ENCODE measurements at places on chromosomes 12 and 14.

DNA sequence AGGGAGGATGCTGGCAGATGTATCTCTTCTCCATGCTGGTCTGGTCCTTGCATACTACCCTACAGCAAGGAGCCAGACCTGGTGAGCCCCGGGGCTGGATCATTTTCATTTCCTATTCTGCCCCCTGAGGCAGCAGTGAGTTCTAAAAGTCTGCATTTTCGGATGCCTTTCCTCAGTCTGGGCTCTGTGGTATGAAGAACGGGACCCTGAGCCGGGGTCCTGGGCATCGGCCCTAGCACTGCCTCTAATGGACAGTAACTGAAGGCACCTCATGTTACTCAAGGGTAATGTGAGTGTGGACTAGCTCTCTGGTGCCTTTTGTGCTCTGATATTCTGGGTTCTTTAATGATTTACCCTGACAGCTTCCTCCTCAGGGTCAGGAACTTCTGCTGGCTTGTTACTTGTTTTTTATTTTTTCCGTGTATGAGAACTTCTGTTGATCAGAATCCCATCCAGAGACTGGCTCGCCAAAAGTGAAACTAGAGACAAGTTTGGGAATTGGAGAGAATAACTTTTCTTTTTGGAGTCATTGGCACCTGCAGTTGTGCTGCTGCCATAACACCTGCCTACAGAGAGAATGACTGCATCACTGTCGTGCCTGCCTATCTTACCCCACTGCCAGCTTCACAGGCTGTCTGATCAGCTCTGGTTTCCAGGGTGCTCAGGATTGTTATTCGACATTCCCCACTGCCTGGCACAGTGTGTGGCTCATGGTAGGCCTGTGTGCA lies 62.3 kb downstream of the SUSD6 start:
- DNase-seq, result no peak

GRCh38 chr12:95077341-95077740 lies 3.9 kb upstream of the NR2C1 start:
- DNase-seq, result no peak

DNA sequence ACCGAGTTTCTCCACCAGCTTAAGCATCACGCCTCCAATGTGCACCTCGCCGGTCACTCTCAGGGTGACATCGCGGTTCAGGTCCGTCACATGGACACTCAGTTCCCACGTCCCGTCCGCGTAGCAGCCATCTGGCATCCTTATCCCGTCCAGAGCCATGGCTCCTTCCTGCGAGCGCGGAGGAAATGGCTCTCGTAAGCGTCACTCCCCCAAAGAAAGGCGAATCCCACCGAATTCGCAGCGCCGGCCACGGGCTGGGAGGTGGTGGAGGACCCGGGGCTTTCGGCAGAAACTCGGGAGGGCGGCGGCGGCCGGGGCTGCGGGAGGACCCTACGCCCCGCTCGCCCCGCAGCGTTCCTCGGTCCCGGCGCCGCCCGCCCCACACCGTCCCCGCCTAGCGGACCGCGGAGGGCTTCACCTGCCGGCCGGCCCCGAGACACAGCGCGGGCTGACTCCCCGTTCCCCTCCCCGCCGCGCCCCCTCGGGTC lies 396 bp downstream of the FERMT2 start:
- DNase-seq, result peak; percentile 50

DNA sequence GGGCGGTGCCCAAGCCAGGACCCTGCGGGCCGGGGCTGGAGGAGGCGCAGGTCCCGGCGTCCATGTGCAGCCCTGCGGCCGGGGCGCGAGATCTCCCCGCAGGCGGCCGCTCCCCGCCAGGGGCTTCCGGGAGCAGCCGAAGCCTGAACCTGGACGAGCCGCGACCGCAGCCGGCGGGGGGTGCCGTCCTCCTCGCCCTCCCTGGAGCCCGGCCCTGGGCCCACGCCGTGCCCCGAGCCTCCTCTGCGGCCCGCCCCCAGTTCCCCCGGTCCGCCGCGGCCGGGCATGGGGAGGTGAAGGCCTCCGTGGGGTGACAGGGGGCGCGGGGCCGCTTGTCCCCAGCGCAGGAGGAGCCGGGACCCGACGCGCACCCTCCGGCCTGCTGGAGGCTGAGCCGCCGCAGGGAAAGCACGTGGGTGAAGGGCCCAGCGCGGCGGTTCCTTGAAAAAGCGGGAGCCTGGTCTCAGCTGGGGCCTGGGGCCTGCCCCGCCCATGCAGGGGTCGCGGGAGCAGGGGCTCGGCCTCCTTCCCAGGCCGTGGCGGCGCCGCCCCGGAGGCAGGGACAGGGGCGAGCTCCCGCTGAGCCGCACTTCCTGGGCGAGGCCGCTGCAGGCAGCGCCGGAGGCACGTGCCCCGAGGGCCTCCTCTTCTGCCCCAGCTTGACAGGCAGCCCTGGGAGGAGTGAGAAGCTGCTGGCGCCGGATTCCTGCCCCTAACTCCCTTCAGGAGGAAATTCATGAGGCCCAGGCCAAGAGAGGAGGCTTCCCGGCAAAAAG lies 55.6 kb upstream of the PPP2R5C start:
- DNase-seq, result no peak

- DNase-seq, result no peak
These were observed 90.1 kb upstream of the FLRT2 start for GRCh38 chr14:85439696-85440328.

DNA sequence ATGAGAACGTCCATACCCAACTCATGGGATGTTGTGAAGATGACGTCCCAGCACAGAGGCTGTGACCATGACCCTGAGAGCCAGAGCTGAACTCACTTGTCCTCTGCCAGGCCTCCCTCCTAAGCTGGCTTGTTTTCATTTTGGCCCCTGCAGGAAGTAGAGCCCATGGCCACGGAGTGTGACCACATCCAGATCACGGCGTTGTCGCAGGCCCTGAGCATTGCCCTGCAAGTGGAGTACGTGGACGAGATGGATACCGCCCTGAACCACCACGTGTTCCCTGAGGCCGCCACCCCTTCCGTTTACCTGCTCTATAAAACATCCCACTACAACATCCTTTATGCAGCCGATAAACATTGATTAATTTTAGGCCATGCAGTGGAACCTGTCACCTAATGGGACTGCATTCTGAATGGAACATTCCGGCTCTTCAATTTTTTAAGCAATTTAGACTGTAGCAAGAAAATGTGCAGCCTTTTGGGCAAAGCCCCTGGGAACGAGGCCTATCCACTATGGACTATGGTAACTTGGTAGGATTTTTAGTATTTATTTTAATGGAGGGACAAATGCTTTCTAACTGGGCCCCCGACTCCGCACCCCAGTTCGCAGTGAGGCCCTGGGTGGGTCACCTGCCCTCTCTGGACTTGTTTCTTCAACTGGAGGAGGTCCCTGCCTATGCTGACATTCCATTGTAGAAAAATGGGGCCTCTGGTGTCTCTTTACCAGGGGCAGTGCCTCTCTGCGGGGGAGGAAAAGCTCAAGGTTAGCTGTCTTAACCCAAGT lies 19.6 kb downstream of the OTUB2 start:
- no peak for DNase-seq

DNA sequence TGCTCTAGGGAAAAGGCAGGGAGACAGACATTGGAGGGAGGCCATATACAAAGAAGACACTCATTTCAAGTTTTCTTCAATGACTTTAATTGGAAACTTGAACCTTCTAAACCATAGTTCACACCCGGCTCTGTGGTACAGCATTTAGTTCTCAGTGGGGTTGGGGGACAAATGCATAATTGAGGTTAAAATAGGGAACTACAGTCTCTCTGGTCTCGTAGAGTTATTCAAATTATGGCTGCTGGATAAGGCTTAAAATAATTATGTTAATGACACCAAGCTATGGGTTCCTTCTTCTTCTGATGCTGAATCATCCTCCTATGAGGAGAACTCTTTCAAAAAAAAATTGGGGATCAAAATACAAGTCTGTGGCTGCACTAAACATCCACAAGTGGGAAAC lies 3.8 kb upstream of the RPAP3 start:
- no peak for DNase-seq

DNA sequence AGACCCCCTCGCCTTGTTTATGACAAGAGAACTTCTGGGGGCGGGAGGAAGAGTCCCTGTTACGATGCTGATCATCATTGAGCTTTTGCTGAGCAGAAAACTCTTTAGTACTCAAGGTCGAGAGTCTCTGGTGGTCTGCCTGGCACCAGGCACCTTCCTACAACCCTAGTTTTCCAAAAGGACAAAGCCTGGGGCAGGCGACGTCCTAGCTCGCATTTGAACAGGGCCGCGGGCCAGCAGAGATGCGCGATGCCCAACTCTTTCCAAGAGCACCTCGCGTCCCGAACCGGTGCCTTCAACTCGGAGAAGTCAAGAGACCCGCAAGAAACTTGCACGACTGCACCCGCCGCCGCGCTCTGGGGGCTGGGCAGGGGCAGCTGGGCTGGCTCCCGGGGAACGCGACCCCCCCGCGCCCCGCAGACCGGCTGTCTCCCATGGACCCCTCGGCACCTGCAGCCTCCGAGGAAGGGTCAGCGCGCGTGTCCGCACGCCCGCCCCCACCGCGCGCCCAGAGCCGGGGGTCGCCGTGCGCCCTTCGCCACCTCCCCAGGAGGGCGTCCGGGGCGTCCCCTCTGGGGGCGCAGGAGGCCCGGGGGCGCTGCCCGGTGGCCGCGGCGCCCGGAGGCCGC lies 377 bp upstream of the BCL7A start:
- no peak for DNase-seq

- no peak for DNase-seq
These were observed 36.3 kb upstream of the PCNX1 start for GRCh38 chr14:70871001-70871400.

DNA sequence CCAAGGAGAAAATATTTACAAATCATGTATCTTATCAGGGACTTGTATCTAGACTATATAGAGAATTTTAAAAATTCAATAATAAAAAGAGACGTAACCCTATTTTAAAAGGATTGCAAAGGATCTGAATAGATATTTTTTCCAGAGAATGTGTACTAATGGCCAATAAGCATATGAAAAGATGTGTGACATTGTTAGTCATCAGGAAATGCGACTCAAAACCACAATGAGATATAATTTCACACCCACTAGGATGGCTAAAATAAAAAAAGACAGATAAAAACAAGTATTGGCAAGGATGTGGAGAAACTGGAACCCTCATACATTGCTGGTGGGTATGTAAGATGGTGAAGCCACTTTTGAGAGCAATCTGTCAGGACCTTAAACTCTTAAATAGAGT lies 141.9 kb upstream of the BMP4 start:
- no peak for DNase-seq

GRCh38 chr14:69755296-69755695 lies 11.6 kb upstream of the SRSF5 start:
- no peak for DNase-seq

DNA sequence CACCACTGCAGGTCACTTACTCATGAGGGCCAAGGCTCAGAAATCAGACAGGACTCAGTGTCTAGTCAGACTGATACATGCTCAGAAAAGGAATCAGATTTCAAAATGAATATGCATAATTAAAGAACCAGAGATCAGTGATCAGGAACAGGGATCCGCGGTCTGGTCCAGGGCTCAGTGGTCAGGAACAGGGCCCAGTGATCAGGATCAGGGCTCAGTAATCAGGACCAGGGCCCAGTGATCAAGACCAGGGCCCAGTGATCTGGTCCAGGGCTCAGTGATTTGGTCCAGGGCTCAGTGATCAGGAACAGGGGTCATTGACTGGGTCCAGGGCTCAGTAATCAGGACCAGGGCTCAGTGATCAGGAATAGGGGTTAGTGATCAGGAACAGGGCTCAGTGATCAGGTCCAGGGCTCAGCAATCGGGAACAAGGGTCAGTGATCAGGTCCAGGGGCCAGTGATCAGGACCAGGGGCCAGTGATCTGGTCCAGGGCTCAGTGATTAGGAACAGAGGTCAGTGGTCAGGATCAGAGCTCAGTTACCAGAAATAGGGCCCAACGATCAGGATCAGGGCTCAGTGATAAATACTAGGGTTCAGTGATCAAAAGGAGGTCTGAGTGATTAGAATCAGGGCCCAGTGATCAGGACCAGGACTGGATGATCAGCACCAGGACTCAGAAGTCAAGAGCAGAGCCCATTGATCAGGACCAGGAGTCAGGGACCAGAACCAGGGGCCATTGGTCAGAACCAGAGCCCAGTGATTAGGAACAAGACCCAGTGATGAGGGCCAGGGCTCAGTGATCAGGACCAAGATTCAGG lies 175.3 kb downstream of the TMEM121 start:
- no peak for DNase-seq

DNA sequence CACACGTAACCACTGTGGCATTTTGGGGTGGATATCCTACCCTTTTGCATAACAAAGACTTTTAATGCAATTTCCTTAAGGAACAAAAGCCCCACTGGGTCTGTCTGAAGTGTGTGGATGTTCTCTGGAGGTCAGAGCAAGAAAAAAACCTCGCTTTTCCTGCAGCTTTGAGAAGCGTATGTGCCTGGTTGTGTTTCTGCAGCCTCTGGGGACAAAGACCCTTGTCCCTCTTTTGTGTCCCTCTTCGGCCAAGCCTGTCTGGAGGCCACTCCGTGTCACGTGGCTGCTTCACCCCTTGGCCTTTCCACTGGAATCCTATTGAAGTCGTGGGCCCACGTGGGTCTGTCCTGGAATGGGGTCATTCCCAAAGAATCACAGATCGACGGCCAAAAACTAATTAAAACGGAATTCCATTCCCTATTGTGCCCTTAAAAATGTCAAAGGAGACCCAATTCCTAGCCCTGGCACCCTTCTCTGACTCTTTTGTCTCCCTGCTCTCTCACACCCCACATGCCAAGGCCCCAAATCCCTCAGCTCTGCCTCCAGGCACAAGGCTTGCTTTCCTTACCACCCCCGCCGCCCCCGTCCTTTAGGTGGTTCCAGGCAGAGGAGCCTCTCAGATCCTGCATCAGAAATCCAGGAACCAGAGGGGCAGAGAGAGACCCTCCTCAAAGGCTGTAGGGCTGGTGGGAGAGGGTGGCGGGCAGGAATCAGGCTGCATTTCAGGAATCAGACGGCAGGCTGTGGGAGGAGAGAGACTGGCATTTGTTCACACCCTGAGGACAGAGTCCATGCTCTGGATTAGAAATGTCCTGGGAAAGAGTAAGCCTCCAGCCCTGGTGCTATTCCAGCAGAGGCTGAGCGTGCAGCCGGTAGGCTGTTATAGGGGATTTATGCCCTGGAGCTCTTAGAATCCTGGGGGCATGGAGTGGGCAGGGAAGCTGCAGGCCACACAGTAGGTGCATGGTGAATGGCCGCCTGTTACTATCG lies 12.6 kb upstream of the CYP46A1 start:
- DNase-seq, result peak; percentile 22

DNA sequence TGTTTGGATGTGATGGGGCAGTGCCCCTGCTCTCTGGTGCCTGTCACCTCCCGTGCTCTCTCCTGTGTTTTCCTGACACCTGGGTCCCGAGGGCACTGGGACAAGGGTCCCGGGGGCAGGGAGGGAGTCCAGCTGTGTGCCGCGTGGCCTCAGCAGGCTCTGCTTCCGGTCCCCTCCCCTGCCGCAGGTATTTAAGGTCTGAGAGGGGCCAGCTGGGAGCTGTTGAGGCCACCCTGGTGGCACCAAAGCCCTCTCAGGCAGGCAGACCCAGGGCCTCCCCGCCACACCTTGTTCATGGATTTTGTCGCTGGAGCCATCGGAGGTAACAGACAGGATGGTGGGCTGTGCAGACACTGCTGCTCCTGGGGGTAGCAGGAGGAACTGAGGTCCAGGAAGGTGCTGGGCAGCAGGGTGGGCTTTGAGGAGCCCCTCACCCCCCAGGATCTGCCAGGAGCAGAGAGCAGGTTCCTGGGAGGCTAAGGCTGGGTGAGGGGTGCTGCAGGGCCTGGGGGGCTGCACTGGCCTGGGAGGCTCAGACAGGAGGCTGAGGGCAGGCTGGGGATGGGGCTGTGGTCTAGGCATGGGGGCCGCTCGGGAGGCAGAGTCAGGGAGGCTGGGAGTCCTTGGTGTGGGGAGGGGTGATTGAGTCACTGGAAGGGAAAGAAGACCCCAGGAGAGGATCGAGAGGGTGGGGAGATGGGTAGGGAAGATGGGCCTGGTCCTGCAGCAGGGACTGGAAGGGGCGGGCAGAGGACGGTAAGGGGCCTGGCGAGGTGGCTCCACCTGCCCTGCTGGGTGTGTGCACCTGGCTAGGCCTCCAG lies at the start of gene SLC25A47:
Gene SLC25A47 (plus strand): TSS at position 219 of the 821 bp plus-strand sequence. CDS start 76 bp downstream, at position 295.
- DNase-seq, result no peak

All from amygdala (tissue), 56 donors.